ENCODE measurements at places on chromosomes 4 and X.

- no peak for DNase-seq
Measured at GRCh38 chr4:5798462-5798861, 87.5 kb downstream of the EVC start.

GRCh38 chr4:121863799-121864198 lies 6.5 kb downstream of the BBS7 start:
- no peak for DNase-seq

DNA sequence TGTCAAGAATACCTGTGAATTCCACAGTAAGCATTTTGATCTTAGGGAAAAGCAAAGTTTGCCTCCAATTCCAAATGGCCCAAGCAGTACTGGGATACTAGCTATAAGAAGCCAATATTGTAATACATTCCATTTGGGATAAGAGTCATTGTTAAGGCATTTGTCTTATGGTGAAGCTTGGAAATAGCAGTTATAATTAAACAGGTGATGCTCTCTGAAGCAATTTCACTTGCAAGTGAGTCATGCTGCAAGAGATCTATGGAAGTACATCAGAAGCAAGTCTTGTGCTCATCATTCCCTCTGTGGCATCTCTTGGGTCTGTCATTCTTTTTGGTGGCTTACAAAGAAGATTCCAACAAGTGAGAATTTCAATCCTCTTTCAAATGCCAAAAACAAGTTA lies 386.4 kb upstream of the RPS6KA3 start:
- DNase-seq: no peak

GRCh38 chrX:107848591-107848990 lies 22.9 kb downstream of the MID2 start:
- DNase-seq: no peak

DNA sequence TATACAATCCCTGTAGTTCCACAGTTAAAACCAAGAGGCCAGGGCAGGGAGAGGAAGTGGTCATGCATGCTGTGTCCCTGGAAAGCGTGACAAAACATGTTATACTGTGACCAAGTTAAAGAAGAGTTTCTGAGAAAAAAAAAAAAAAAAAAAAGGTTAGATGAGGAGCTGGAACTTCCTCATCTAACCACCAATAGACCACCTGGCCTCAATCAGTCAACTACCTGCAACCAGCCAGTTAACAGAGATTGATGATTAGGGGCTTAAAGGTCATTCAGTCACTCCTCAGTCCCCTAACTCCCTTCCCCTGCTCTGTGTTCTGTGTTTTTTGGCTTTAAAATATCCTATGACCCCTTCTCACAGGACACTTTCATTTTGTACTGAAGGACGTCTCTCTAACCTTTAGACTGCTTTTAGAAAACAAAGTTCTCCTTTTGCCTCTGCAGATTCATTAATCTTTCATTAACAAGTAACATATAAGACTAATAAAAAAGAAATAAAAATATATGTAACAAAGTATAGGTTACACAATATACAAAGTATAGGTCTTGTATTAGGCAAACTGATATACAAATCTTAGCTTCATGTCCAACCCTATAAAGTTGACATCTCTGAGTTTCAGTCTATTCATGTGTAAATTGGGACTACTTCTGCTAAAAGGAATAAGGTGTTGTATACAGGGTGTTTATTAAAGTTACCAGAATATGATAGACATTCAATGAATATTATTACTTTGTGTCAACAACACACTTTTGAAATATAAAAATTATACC lies 179.1 kb upstream of the NDST4 start:
- no peak for DNase-seq

DNA sequence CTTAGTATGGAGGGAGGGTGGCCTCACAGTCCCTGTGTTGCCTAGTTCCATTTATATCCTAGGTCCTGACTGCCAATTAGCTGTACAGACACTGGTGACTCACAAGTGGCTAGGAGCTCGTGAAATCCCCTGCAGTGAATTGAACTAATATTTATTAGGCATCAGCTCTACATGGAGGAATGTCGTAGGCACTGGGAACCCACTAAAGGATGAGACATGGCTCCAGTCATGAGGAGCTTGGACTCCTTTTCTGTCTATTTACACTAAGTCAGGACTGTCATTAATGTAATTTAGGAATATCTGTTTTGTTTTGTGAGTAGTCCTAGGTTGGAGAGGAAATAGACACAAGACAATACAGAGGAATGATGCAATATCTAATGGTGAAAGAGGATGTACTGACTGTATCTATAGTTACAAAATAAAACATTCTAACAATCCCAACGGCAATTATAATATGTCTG lies 67.7 kb downstream of the MID1IP1 start:
- no peak for DNase-seq

DNA sequence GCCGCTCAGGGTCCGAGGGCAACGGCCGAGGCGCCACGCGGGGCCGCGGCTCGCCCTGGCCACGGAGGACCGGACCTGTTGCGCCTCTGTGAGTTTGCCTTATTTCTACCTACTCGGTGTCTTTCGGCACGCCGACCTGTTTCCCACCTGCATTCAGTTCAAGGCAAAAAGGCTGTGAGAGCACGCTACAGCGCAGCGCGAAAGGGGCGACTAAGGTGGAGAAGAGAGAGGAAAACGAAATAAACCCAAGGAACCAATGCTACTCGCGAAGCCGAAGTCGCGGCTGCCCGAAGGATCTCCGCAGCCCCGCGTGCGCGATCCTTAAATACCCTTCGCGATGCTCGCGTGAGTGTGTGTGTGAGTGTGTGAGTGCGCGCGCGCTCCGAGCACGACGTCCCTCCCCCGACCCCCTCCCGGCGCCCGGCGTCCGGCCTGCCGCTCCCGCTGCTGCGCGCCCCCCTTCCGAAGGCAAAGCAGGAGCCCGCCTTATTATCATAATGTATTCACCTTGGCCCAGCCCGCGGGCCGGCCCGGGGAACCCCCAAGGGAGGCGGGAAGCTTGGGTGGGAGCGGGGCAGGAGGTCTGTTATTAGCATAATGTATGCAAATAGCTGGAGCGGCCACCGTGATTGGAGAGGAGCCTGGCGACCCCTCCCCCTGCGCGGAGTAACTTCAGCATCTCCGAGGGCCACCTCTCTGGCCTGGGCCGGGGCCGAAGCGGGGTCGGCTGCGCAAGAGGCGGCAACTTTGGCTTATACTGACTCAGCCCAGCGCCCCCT lies at the start of gene COL25A1:
TSS of gene COL25A1 (minus strand) at position 298 of the 779 bp plus-strand sequence.
- peak; percentile 56 for DNase-seq

DNA sequence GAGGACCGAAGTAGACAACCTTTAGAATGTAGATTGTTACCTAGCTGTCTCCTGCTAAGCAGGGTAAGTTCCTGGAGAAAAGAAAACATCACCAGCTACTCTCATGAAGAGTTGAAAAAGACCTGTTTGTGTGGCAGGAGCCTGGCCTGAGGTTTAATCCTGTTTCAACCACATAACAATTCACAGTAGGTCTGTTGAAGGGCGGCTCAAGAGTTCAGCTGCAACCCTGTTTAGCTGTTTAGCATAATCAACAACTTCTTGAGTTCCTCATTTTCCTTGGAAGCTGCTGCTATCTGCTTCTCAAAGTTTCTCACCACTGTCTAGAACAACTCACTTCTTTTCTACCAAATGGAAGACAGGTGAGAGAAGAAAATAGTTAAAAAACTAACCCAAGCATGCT lies 170.4 kb upstream of the TET2 start:
- no peak for DNase-seq

DNA sequence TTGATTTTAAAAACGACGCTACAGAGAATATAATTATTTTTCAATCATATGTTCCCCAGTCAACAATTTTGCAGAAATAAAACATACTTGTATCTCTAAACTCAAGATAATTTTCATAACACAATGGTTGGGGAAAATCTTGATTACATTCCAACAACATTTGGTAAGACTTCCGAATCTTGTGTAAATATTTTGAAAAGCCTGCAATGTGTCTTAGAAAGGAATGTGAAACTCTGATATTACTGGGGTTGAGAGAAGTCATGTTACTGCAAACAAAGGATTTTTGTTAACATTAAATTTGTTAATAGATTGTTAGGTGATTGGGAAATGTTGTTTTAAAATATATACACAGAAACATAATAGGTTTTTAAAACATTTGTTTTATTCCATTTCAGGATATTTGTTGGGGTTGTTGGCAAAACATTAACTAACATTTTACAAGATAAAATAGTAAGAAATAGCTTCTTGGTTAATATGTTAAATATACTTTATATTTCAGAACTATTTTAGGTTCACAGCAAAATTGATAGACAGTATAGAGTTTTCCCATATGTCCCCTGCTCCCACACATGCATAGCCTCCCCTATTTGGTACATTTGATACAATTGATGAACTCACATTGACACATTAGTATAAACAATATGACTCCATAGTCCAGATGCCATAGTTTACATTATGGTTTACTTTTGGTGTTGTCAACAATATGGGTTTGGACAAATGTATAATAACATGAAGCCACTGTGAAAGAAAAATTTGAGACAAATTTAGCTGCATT lies 218.6 kb upstream of the FAM47A start:
- no peak for DNase-seq

DNA sequence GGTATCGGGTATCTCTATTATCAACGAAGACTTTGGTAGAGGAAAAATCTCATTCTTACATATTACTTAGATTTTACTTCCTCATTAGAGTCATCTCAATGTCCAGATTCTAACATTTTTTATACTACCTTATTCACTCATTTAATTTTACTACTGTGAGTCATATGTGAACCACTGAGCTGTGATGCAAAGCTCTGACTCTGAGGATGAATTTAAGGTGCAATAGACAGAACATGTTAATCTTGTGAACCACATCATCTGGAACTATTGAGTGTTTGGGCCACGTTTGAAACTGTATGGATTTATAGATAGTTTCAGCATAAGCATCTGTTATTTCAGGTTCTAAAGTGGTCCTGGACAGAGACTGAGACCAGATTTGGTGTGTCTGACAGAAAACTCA lies 78.4 kb downstream of the PWWP3B start:
- DNase-seq: no peak

DNA sequence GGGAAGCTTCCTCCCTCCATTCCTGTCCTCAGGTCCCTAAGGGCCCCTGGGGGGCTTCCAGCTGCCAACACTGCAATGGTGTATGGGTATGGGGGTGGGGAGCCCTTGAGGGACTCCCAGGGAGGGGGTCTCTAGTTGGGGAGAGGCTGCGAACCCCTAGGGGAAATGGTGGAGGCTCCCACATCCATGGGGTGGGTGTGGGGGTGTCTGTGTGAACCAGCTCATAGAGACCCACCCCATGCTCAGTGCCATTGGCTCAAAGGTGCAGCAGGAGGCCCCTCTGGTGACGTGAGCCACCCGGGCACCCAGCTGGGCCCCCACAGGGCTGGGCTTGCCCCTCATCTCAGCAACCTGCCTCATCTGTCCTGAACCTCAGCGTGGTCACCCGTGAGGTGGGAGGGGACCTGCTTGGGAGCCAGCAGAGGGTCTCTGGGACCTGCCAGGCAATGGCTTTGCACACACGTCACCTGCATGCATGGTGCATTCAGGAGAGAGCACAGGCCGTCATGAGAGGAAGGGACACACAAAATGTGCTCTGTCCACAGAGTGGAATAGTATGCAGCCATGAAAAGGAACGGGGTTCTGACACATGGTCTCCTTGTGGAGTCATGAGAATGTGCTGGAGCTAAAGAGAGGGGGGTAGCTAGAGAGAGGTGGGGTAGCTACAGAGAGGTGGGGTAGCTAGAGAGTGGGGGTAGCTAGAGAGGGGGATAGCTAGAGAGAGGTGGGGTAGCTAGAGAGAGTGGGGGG lies 22.7 kb upstream of the PLCXD1 start:
- no peak for DNase-seq

- DNase-seq: no peak
Measured at GRCh38 chr4:142840516-142841123, 5.5 kb downstream of the INPP4B start.

GRCh38 chr4:32268863-32269262 lies 1548.7 kb downstream of the PCDH7 start:
- DNase-seq: no peak

DNA sequence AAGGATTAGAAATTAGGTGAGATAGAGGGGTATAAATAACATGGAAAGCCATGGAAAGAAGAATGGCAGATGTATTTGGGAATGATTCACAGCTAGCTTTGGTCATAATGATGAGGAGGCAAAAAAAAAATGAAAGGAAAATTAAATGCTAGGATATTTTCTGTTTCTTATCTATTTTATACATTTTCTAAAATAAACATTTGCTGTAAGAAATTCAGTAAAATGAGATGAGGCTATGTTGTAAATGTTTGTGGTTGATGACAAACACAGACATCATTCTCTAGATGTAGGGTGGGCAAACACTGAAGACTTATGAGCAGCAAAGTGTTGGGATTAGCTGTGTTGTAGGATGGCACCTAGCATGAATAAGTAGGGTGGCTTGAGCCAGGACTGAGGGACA lies 407.1 kb downstream of the IL15 start:
- peak; percentile 68 for DNase-seq
